ENCODE measurements at places on chromosomes 6 and 20.

DNA sequence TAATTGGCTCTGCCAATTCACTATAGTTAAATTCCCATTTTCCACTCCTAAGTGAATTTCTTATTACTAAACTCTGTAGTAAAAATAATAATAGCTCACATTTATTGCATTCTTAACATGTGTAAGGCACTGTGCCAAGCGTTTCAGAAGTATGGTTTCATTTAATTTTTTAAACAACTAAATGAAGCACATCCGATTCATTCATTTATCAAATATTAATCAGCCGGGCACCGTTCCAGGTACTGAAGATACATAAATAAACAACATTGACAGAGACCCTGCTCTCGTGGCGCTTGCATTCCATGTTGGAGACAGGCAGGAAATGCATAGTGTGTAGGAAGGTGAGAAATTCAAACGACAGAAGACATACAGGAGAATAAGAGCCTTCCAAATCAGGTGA, 423.2 kb upstream of the JARID2 start:
- DNase-seq = no peak

- DNase-seq = no peak
Observed at GRCh38 chr6:32819729-32820128, 2.9 kb upstream of the HLA-DOB start.

DNA sequence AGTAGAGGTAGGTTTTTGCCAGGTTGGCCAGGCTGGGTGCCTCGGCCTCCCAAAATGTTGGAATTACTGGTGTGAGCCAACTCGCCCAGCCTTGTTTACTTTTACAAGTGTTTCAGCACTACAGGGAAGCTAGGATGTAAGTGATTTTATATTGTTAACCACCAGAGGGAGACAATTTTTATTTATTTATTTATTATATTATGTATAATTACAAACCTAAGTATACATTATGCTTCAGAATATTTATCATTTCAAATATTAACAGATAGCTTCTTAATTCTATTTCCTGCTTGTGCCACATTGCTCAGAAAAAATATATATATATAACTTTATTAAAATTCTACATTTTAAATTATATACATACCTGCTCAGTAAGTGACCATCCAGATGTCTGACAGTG, 9.8 kb downstream of the MMUT start:
- DNase-seq = no peak

GRCh38 chr6:106444777-106445507, 84.4 kb downstream of the CRYBG1 start:
- DNase-seq = no peak

GRCh38 chr6:160420969-160421556, 72.9 kb downstream of the SLC22A3 start:
- no peak for DNase-seq

DNA sequence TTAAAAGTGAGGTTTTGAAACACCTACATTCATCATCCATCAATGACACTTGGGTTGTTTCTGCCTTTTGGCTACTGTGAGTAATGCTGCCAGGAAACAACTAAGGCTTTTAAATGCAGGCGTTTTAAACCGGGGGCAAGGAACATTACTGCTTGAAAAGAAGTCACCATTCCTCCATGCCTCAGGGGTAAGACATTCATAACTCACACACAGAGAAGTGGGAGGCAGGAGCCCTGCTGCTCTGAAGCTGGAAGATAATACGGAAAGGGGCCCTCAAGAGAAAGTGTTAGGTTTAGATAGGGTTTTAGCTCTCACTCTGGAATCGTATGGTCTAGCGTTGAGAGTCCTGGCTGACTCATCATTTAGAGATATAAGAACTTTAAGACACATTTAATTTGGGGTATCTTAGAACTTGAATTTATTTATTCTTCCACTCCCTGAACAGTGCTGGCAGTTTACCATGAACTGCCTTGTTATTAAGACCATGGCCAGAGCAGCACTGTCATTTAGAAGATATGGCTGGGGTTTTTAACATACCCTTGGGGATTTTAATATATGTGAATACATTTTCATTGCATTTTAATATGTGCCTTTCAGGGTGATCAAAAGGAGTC, 1.8 kb downstream of the TUBB1 start:
- DNase-seq = no peak

DNA sequence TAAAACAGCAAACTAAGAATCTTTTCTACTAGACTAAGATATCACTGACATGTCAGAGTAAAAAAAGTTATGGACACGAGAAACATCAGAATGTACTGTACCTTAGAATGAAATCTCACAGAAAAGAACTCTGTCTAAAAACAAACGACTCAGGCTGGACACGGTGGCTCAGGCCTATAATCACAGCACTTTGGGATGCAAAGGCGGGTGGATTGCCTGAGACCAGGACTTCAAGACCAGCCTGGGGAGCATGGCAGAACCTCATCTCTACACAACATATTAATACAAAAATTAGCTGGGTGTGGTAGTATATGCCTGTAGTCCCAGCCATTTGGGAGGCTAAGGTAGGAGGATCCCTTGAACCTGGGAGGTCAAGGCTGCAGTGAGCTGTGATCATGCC, 122.6 kb downstream of the PRND start:
- no peak for DNase-seq

GRCh38 chr20:62952968-62953838, 694 bp downstream of the SLC17A9 start:
- DNase-seq = no peak

GRCh38 chr6:41073203-41073967, 611 bp downstream of the NFYA start:
- DNase-seq = peak; percentile 61

GRCh38 chr6:33858804-33859505, 55.2 kb upstream of the MLN start:
- no peak for DNase-seq

DNA sequence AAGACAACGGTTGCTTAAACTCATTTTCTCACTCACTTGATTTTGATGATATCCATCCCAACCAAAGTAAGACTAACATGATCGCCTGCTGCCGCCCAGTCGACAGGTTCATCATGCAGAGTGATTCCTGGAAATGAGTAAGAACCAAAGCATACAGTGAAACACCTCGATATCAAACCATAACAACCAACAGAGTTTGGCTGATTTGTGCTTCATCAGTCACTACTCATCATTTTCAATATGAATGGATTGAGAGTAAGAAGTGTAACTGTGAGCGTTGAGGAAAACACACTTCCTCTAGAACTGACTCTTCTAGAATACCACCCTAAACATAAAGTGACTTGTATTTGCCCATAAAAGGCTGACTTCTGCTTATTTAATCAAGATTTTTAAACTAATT, 29.2 kb upstream of the ALDH8A1 start:
- no peak for DNase-seq

DNA sequence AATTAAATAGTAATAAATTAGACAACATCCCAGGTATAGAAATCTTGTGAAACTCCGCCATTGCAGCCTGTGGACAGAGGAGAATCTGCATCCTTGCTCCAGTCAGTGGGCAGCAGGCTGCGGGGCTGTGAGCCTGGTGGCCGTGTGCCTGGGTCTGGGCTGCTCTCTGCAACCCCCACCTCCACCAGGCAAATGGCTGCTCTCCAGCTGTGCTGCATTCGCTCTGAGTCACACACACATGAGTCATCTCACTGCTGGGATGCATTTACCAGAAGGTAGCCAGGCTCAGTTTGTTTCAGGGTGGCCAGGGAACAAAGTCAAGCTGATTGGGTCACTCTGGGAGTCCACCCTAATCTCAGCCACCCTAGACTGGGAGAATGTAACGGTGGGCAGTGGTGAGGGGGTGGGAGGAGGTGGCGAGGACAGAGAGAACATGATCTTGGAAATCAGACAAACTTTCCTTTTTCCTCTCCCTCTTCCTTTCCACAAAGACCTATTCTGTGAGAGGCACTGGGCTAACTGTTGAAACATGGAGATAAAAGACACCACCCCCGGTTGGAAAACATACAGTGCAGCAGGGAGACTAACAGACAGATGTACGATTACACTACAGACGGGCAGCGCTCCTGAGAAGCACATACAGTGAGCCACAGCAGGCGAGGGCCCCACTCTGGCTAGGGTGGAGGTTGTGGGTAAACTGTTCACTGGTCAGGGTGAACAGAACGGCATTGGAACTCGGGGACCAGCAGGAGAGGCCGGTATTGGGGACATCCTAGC, 59.2 kb downstream of the TRAM2 start:
- no peak for DNase-seq

- no peak for DNase-seq
Observed at GRCh38 chr6:154367336-154367735, 10.7 kb upstream of the IPCEF1 start.

GRCh38 chr6:122869437-122870024, 80.5 kb downstream of the SMPDL3A start:
- DNase-seq = no peak

GRCh38 chr20:11845340-11845739, 72.4 kb upstream of the BTBD3 start:
- DNase-seq = no peak

DNA sequence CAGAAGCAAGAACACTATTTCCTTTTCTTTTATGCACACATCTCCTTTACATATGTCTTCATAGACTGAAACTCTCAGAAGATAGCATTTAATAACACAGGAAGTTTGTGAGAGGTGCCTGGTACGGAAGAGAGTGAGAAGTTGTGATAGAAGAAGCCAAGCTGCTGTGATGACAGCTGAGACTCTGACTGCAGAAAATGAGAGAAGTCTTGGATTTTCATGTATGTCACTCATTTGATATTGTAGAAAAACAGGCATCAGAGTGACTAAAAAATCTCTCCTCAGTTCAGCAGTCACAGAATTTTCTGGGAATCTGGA, 154.9 kb upstream of the BMP2 start:
- no peak for DNase-seq

DNA sequence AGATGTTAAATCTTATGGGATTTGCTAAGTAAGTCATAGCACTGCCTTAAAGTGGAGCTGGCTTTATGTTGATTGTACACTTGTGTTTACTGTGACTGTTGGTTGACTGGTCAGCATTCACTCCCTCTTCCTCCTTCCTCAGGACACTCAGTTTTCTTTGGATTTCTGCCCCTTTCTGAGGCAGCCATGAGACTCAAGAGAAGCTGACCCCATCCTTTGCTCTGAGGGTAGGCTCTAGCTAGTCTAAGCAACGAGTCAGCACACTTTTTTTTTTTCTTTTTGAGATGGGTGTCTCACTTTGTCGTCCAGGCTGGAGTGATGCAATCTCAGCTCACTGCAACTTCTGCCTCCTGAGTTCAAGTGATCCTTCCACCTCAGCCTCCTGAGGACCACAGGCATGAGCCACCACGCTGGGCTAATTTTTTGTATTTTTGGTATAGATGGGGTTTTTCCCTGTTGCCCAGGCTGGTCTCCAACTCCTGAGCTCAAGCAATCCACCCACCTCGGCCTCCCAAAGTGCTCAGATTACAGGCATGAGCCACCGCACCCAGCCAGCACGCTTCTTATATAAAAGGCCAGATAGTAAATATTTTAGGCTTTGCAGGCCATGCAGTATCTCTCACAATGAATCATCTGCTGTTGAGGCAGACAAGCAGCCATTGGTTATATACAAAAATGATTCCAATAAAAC, 191.4 kb downstream of the NFATC2 start:
- DNase-seq = no peak

DNA sequence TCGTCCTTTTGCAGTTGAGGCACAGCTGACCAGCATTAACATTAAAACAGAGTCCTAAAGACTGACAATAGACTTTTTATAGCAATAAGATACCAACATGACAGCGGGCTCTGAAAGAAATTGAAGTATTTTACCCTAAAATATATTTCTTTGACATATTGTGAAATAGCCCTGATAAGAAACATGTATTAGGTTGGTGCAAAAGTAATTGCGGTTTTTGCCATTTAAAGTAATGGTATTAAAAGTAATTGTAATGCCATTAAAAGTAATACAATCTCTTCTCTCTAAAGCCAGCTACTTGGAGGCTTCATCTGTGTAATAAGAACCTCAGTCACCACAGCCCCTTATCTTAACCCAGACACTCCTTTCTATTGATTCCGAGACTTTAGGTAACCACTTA, 394.6 kb downstream of the PREX1 start:
- no peak for DNase-seq

GRCh38 chr20:21022925-21023324, 83.2 kb downstream of the LINC00237 start:
- DNase-seq = no peak

DNA sequence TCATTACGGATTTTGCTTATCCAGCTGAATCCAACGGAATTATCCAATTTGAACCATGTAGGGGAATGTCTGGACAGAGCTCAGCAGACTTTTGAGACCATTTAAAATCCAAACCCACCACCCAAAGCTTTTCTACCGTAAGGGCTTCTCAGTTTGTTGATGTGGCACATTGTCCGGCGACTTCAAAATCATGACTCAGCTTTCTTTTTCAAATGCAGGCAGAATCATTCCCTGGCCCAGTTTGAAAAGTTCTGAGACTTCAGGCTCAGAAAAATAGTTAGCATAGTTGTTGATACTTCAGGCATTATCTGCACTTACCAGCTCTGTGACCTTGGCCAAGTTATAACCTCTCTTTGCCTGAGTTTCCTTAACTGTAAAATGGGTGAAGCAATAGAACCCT, 182.2 kb downstream of the PTPRT start:
- DNase-seq = no peak

GRCh38 chr20:21515300-21516179, 1.7 kb upstream of the NKX2-2 start:
- DNase-seq = no peak

DNA sequence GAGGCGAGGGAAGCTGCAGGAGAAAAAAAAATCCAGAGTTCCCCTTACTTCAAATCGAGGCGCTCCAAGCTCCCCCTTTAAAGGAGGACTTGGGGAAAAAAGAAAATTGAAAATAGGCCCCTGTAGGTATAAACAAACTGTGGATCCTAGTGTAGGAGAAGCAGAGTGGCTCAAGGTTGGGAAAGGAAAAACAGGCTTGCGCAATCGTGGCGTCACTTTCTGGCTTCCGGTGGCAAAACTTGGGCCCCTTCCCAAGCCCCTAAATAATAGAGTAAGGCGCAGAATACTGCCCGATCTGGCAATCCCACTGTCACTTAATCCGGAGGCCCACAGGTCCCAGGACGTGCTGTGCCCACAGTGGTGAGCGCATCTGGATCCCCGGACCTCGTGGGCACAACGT, 8.0 kb downstream of the PAX1 start:
- no peak for DNase-seq

GRCh38 chr6:26021350-26022131, 58.9 kb downstream of the TRIM38 start:
- peak; percentile 79 for DNase-seq

- DNase-seq = no peak
Observed at GRCh38 chr20:10242166-10242565, 23.5 kb downstream of the SNAP25 start.

- DNase-seq = no peak
Observed at GRCh38 chr6:1963596-1963995, 281.8 kb downstream of the GMDS start.

GRCh38 chr20:63706852-63707557, 771 bp downstream of the ARFRP1 start:
- peak; percentile 37 for DNase-seq

DNA sequence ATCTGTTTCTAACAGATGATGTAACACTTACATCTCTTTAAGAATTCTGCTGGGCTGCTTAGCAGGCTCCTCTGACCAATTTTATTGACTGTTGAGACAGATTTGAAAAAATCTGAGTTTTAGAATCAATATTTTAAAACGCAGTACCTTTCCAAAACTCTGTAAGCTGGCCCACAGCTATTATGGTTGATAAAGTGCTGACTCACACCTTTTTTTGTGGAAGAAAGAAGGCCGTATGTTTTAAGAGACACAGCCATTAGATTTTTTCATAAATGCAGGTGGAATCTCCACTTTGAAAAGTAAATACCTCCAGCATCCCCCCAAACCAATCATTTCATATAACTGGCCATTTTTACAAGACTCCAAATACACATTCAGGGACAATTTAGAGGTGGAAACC, 82.2 kb downstream of the TBXT start:
- no peak for DNase-seq

- DNase-seq = no peak
Observed at GRCh38 chr20:19205981-19206396, 6.5 kb upstream of the SLC24A3 start.

Measured in activated gamma-delta T cell (primary cell).